ENCODE measurements at places on chromosomes 5 and 9.

DNA sequence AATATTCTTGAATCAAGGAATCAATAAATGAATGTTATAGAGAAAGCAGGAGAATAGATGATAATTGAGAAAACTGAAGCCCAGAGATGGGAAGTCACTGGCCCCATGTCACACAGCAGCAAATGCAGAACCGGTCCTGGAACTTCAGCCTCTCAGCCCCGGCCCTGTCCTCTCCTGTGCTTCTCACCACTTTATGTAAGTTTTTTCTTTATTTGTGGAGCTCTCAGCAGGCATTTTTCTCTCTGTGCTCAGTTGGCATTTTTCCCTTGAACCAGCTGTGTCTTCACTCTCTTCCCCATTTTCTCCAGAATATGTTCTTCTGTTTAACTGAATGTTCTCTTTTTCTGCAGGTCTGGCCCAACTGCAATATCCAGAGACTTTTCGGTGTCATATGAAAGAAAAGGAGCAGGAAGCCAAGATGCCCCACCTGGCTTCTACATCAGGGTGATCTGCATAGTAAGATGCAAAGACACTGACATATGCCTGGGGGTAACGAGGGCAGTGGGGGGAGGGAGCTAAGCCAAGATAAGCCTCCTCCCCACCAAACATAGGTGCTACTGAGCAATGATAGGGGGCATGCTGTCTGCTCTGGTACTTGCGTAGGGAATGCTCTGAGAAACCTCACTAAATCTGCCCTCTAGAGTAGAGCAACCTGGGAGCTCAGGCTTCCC, 12.8 kb upstream of the LCP2 start:
- DNase-seq: no peak

- no peak for DNase-seq
These were observed 20.8 kb upstream of the CTNNAL1 start for GRCh38 chr9:109033941-109034700.

- no peak for DNase-seq
These were observed 470.8 kb downstream of the ENC1 start for GRCh38 chr5:74169701-74170100.

DNA sequence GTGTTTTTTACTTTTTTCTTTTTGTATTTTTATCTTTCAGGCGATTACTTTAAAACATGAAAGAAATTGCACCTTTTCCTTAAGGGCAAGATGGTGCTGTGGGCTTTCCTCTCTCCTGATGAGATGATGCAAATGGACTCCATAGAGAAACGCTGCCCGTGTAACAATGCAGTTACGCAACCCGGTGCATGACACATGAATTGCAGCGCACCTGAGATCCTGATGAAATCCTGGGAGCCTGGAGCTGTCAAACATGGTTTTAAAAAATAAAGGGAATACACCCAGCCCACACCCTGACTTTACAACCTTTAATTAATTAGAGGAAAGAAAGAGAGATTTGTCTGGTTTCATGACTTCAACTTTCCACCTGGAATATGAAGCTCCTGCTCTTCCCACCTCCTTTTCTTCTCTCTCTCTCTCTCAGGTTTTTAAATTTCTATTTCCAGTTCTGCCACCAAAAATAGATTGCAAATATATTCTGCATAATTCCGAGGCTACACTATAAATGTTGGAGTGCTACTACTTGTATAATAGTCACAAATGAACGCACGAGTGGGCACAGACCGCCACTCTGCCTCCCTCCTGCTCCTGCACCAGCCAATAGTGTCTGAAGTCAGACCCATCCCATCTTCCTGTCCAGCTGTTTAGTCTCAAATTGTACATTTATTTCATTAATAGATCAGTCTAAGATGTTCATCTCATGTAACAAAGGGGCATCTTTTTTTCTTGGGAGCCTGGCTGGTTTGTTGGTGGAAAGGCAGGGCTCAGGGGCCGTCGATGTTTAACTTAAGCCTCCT, 179.1 kb downstream of the AUH start:
- no peak for DNase-seq

DNA sequence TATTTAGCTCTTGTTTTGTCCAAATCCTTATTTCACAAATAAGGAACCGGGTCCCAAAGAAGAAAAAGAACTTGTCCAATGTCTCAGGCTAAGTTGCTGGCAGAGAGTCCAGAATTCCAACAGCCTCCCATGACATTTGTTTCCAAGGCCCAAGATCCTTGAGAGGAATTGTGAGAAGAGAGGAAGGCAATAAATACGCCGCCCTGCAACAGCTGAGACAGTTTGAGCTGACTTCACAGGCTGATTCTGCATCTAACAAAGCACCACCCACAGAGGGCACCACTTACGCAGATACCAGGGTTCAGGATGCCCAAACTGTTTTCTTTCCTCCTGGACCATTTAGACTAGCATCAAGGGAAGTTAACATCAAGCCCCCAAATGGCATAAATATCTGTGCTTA, 211.3 kb downstream of the FAM114A2 start:
- DNase-seq: no peak

DNA sequence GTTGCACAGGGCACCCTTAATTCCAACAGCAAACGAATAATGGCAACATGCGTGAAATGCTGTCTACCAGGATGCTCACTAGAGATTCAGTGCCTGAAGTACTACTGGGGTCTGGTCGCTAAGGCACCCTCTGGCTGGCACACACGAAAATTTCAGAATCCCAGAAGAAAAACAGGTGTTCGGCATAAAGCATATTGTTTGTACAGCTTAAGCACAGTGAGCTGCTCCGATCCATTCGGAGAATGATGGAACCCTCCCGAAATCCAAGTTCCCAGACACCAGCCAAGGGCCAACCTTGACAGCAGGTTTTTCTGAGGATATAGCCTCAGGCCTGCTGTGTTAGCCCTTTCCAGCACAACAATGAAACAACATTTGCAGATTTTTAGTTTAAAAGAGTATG, 61.4 kb upstream of the ALDH1B1 start:
- no peak for DNase-seq

GRCh38 chr5:95646569-95647431, at the start of gene RFESD:
RFESD (plus strand) TSS chr5:95646777; CDS start chr5:95652272, 5,495 bp downstream.
- DNase-seq: peak; percentile 88

- DNase-seq: no peak
These were observed 24.1 kb downstream of the PCSK1 start for GRCh38 chr5:96408841-96409538.

- no peak for DNase-seq
These were observed 524 bp downstream of the CCNB1 start for GRCh38 chr5:69167493-69167855.

DNA sequence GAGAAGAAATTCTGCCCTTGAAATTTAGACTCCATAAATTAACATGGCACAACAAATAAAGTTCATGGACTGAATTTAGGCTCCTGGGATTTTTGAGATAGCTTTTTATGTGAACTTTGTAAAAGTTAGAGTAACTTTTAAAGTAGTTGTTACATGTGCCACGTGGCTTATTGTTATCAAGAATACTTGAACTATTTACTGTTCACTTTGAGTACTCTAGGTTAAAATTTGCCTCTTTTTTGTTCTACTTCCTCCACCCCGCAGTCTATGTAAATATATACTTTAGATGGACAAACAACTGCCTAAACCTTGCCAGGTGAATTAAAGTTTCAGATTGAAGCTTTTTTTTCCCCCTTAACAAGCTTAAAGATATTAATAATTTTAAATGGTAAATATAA, 457.9 kb downstream of the RAB3C start:
- no peak for DNase-seq

DNA sequence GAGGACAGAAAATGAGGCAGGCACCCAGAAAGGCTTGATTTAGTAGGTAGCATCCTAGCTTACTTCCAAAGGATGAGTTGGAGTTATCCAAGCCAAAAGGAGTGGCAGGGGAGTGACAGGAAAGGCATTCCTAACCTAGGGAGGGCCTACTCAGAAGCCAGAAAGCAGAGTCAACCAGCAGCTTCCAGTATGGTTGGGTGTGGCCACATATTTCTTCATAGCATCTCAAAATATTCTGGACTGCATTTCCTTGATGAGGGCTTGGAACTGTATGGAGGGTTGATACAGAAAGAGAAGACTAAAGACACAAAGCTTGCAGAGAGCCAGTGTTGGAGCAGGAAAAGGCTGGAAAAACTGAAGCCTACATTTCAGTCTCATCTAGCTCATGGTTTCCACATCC, 656.8 kb upstream of the DMAC1 start:
- DNase-seq: no peak

- no peak for DNase-seq
These were observed 420.8 kb upstream of the GRAMD2B start for GRCh38 chr5:126002222-126002897.

DNA sequence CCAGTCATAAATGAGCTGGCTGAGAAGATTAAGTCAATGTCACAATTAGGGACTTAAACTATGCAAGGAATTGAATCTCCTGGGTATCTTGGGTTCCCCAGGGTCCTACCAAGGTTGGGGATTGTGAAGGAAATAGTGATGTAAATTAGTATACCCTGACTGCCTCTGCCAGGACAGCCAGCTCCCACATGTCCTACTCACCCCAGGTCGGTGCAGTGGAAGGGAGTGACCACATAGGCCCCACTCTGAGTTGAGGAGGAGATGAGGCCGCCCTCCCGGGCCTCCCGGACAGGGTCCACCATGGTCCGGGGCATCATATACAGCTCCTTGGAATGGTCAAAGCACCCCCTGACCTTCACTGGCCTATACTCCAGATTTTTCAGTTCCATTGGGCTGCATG, 2.7 kb downstream of the SURF1 start:
- no peak for DNase-seq

DNA sequence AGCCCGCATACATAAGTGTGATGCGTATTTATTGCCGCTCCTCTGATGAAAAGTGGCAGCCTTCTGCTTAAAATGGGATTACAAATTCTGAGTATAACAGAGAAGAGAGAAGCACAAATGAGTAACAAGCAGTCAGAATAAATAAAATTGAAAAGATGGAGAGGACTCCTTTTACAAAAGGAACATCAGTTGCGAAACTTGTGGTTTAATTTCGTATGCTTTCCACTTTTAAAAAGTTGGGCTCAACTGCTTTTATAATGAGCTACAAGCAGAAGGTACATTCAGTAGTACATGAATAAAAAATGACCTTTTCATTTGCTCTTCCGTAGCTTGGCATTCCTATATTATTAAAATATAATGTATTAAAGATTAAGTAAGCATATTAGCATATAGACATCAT, 320.0 kb downstream of the FBXL17 start:
- no peak for DNase-seq
